ENCODE measurements at places on chromosomes 13 and 19.

GRCh38 chr13:77465603-77466195, 69.8 kb upstream of the SCEL start:
- no peak for DNase-seq

GRCh38 chr13:95444006-95444730, 108.4 kb upstream of the CLDN10 start:
- no peak for DNase-seq

DNA sequence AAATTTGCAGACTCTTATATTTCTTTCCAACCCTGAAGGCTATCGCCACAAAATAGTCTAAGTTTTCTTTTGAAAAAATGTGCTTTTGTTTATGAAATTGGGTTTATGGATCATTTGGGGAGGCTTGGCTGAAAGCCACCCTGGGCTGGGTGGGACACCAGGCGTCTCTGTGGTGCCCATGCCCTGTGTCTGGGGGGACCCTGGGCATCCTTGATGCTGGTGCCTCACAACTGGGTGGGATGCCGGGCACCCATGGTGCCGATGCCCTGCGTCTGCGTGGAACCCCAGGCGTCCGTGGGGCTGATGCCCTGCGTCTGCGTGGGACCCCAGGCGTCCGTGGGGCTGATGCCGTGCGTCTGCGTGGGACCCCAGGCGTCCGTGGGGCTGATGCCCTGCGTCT, 105.0 kb downstream of the RAB20 start:
- DNase-seq, result no peak

DNA sequence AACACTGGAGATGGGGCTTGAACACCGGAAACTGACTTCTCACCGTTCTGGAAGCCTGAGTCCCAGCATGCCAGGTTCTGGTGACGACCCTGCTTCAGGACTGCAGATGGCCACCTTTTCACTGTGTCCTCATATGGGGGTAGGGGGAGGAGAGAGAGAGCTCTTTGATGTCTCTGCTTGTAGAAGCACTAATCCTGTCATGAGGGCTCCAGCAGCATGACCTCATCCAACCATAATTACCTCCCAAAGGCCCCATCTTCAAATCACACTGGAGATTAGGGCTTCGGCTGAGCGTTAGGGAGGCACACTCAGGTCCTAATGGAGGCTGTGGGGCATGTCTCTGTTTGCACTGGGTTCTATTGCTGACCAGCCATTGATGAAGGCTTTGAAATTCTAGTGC, 255.3 kb downstream of the TEX29 start:
- DNase-seq, result no peak

DNA sequence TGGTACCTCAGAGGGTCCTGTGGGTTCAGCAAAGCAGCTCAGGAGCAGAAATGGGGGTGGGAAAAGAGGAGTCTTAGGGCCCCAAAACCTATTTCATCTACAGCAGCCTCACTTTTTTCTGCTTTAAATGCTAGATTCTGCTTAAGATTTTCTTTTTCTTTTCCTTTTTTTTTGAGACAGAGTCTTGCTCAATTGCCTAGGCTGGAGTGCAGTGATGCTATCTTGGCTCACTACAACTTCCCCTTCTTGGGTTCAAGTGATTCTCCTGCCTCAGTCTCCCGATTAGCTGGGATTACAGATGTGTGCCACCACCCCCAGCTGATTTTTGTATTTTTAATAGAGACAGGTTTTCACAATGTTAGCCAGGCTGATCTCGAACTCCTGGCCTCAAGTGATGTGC, 30.7 kb upstream of the WDFY2 start:
- DNase-seq, result no peak

DNA sequence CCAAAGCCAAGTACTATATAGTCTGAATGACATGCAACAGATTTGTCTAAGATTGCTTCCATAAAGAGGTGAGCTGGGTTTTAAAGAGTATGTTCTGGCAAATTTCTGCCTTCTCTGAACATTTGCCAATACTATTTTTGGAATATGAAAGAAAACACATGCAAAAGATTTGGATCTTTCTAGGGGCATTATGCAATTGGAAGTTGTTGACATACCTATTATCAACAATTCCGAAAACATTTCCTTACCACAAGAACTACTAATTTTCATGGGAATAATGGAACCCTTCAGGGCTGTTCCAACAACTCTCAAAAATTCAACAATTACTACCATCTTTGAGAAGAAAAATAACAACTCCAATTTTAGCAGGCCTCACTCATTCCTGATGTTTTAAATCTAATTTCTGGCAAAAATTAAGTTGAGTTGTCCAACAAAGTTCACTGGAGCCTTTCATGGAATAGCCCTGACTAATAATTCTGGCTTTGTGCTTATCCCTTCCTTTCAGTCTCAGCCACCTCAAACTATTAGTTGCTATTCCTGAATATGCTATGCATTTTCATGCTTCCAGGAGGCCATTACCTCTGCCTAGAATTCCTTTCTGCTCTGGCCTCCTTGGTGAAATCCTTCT, 250.0 kb downstream of the RGCC start:
- no peak for DNase-seq

DNA sequence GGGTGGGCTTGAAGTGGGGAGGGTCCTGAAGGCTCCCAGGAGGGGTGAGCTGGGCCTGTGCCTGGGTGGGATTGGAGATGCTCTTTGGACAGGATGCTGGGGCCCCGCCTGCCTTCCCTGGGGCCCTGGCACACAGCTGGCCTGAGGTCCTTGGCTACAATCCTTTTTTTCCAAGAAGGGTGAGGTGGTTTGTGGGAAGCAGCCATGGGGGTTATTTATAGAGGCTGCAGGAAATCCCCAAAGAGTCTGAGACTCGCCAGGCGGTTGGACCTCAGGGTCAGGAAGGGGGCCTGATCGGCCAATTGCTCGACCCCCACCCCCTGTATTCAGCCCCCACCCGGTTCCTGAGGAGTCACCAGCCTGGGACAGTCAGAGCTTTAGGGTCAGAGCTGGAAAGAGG, 10.0 kb downstream of the GTPBP3 start:
- DNase-seq, result peak; percentile 18

DNA sequence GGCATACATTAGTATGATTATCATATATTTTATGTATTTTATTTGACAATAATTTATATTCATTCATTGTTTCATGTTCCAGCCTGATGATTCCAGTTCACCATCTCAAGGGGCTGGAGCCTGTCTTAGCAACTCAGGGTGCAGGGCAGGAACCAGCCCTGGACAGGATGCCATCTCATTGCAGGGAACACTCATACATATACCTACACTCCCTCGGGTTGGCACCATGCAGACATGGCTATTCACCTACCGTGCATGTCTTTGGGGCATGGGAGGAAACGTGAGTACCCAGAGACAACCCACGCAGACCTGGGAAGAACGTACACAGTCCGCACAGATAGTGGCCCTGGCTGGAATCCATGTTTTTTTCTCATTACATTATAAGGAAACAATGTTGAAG, 151.0 kb upstream of the ZNF536 start:
- no peak for DNase-seq

- DNase-seq, result no peak
Observed at GRCh38 chr13:77168237-77168636, 141.3 kb upstream of the FBXL3 start.

DNA sequence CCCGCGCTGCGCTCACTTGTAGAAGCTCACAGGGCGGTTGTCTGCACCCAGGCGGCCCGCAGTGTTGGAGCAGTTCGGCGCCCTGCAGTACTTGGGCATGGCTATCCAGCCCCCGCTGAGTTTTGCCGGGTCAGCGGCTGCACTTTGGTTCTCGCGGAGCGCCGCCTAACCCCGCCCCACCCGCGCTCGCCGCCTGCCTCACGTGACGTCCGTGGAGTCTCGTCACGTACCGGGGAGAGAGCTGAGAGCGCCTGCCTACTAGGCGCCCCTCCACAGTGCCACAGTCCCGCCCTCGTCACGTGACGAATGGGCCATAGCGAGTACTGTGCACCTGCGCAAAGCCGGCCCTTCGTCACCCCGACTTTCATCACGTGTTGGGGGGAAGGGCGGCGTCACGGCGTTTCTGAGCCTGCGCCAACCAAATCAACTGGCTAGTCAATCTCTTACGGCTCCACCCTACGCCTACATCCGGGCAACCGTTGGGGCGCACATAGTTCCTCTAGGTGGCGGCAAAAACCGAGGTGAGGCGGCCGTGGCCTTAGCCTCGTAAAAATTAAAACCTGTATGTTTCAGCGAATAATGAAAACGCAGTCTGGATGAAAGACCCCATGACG, at the start of gene THAP8:
THAP8 (minus strand) TSS at position 167 of the 614 bp plus-strand sequence; CDS start at position 99, 68 bp downstream.
- peak; percentile 100 for DNase-seq

GRCh38 chr13:80151016-80151415, 189.9 kb downstream of the SPRY2 start:
- no peak for DNase-seq

- DNase-seq, result no peak
Observed at GRCh38 chr19:7848779-7849457, 18.9 kb downstream of the EVI5L start.

DNA sequence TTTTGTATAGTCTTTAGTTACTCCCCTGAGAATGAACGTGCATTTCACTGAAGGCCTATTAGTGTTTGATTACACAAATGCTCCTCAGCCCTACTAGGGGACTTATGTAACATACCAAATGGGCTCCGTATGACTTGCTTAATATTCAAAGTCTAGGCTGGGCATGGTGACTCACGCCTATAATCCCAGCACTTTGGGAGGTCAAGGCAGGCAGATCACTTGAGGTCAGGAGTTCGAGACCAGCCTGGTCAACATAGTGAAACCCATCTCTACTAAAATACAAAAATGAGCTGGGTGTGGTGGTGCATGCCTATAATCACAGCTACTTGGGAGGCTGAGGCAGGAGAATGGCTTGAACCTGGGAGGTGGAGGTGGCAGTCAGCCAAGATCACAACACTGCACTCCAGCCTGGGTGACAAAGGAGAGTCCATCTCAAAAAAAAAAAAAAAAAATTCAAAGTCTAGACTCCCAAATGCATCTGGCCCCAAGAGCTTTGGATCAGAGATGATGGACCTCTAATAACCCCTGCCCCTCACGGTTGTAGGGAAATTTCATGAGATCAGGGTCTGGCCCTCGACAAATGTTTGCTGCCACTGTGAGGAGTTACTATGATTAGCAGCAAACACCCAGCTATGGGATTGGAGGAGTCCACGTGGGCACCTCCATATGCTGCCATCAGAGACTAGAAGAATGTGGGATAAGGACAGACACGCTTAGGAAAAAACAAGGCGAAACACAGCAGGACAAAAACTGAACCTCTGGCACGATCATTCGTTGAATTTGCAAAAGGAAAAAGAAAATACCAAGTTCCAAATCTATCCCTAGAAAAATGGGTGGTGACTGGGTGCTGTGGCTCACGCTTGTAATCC, 4.6 kb downstream of the FBXO17 start:
- DNase-seq, result no peak

DNA sequence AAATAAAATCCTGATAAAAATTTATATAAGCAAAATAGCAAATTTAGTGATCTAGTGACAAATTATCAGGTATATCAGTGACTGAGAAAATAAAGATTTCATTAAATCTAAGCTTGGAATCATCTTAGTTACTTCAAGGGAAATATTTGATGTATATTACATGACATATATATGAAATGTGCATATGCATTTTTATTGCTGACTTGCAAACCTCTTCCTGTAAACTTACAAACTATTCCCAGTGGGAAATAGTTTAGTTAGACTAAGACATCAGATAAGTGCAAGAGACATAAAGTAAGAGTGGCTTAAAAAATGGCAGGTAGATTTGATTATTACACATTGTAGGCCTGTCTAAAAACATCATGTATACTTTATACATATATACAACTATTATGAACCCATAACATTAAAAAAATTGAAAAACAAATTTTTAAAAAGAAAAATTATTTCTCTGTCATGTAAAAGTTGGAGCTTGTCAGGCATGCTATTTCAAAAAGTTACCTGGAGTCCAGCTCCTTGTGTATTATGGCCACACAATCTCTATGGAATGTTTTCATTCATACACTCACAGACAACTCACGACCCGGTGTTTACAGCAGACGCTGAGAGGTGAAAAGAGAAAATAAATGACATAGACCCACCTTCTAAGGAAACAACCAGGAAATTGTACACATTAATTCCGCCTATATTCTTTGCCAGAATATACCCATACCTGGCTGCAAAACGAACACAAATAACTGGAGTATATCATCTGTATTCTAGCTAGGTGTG, 724.5 kb downstream of the SLITRK6 start:
- no peak for DNase-seq
